Occipital lobe (tissue), 3 donors: ENCODE measurements at places on chromosomes 5 and 9. TPM values are rescaled to one million over a fixed set of nuclear protein-coding genes. Genes with fewer than 3 reads are reported as not detected.

DNA sequence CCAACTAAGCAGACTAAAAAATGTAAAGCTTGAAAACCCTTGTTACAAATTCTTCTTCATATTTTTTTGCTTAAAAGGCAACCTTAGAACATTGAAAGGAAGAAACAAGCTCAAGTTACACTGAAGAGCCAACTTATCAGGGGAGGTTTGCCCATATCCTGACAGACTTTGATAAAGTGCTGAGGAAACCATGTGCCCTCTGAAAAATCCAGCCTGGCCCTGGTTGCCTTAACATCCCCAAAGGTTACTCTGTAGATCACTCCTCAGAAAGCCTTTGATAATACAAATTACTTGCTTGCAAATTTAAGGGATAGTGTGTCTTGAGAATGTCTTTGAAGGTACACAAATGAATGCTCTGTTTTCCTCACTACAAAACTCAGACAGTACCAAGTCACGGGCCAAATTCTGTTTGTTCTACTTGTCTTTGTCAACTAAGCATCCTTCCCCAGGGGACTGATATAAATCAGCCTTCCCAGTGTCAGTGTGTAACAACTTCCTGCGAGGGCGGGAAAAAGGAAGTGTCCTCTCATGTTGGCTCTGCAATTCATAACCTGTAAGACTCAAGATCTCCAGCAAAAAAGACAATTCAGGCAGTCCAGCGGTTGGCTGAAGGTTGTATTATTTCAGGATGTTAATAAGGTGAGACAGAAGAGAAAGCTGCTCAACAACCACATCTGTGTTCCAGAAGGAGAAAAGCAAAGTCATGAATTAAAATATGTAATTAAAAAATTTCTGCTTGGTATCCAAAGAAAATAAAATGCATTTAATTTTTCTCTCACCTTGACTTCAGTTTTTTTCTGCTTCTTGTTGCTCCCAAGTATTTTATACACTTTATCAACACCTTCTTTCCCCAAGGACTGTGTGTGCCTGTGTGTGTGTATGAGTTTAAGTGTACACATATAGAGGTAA is 199.9 kb downstream of the PIK3R1 start:
- DNase-seq: no peak

GRCh38 chr9:20980832-20981455 is 50.5 kb downstream of the HACD4 start:
- DNase-seq: peak; percentile 6

DNA sequence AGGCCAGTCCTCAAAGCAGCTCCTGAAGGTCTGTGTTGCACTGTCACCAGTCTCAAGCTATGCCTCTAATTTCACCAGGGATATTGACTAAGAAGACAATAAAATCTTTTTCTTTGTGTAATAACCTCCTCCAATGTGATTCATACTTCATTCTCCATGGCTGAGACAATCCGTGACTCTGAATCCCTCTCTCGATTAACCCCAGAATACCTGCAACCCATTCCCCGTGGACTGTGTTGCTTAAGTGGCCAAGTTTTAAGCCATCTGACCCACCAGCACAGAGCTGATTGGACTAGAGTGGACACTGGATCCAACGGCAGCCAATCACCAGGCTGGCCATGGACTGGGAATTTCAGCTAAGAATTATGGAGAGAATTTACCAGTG is 5.4 kb upstream of the CCIN start:
- no peak for DNase-seq

DNA sequence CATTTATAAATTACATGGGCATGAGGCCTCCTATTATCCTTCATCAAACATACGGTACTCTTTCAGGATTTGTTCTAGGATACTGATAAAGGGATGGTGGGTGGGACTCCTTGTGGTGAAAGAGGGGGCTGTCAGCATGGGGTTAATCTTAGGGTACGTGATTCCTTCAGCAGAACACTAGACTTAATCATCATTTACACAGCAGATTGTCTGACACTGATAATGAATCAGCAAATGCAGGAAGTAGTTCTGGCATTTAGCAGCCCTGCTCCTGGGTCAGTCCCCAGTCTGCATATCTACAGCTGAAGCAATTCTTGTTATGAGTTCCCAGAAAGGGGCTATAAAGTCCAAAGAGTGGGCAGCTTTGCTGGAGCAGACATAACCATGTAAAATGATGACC is 384.6 kb downstream of the SPOCK1 start:
- DNase-seq: no peak

DNA sequence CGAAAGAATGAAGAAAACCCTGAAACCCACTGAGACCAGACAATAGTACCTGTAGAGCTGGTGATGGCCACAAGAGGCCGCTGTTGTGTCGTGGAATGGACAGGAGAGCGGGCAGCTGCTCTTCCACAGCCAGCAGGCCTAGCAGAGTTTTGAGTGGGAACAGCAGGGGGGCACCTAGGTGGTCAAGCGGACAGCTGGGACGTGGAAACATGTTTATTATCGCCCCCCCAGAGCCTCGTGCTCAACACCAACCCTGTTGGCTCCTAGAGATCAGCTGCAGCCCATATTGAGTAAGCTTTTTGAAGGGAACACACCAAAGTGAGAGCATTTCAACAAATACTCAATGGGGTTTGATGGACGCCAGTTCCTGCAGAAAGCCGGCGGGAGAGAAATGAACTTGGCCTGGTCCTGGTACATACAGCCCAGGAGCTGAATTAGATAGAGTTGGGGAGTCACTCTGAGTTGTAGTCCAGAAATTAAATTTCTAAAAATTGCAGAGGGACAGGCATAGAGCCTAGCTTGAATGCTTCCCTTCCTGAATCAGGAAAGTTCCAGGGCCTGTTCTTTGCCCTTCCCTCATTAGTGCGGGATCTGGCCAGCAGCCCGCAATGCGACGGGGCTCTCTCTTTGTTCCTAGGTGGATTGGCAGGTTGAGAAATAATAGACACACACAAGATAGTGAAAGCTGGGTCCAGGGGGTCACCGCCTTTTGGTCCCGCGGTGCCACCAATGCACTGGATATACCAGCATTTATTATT is 33.8 kb downstream of the MFAP3 start:
- peak; percentile 53 for DNase-seq

- DNase-seq: no peak
Observed at GRCh38 chr9:115804206-115804605, 349.4 kb upstream of the PAPPA start.

The TMEM174 gene
- not detected for total RNA-seq

The BTF3 gene
- 191 TPM for total RNA-seq

The ZNF354C gene
- 59.6 TPM for total RNA-seq

The IL5 gene
- not detected for total RNA-seq
